Activated CD4-positive, alpha-beta T cell treated with anti-CD3 and anti-CD28 coated beads for 24 hours (primary cell): ENCODE measurements at places on chromosomes 1 and 21.

DNA sequence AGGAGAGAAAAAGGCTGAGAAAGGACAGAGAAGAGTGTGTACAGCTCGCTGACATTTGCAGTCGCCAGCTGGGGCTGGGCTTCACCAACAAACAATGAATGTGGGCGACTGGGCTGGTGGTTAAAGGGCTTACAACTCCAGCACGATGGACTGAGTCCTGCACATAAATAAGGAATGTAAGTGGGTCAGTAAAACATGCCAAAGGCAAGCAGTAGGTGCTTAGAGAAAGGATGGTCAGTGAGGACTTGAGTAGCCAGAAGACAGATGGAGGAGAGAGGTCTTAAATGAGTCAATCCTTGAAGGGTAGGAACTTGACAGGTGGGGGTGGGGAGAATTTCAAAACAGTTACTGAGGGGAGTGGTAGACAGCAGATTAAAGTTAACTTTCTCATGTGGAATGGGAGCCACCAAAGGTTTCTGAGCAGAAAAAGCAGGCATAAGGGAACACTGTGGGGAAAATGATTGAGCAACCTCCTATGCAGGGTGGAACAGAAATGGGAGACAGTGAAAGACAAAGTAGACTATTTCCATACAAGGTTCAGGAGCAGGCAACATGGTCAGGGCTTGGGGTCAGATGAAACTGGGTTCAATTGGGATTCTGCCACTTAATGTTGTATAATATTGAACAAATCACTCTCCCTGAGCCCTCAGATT lies 37.4 kb downstream of the GADD45A start:
- no peak for DNase-seq

- DNase-seq = peak; percentile 54
Measured at GRCh38 chr1:66282343-66282852, 251.6 kb upstream of the SGIP1 start.

DNA sequence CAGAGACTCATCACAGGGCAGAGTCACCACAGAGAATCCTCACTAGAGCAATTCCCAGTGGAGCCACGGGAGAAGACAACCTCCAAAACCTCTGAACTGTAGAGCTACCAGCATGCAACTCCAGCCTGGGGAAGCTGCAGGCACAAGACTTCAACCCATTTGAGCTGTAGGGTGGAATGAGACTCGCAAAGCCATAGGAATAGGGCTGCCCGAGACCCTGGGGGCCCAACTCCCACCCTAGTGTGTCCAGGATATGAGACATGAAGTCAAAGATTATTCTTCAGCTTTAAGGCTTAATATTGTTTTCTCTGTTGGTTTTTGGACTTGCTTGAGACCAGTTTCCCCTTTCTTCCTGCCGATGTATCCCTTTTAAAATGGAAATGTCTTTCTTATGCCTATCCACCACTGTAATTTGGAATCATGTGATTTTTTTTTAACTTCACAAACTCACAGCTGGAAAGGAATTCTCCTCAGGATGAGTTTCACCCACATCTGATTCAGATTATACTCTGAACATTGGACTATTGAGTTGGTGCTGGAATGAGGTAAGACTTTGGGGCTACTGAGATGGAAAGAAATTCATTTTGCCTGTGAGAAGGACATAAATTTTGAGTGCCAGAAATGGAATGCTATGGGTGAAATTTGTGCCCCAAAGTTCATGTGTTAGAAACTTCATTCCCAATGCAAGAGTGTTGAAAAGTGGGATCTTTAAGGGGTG lies 59.6 kb upstream of the ST6GALNAC5 start:
- no peak for DNase-seq

- DNase-seq = no peak
Measured at GRCh38 chr21:41712201-41712600, 54.7 kb downstream of the RIPK4 start.

GRCh38 chr1:6723621-6724428 lies 22.2 kb upstream of the DNAJC11 start:
- no peak for DNase-seq

DNA sequence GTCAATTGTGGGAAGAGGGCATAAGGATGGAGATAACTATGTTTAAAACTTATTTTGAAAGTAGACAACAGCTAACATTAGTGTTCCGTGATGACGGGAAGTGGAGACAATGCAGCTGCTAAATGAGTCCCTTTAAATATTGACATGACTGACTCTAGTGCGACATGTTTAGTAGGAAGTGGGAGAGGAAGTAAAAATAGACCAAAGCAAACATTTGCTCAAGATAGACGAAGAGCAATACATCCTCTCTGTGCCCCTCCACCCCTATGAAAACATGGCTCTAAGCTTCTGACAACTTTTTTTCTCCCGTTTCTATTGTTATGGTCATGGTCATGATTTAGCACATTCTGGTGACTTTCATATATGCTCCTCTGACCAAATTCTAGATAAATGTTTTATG lies 60.0 kb upstream of the HMCN1 start:
- DNase-seq = no peak

GRCh38 chr21:43754948-43755781 lies 20.9 kb downstream of the CSTB start:
- no peak for DNase-seq

DNA sequence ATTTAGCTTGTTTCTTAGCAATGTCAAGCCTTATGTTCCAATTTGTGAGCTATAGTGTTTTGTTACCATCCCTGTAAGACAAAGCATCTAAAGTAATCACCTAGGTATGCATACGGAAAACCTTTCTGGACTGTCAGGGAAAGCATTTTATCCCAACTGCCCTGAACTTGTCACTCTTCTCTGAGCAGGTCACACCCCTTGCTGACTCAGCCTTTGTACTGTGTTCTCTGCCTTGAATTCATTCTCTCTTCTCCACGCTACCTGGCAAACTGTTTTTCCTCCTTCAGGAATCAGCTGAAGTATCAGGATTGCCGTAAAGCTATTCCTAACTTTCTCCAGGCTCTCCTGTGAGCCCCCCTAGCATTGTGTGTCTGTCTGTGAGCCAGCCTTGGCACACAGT lies 54.2 kb downstream of the PBX1 start:
- DNase-seq = no peak

DNA sequence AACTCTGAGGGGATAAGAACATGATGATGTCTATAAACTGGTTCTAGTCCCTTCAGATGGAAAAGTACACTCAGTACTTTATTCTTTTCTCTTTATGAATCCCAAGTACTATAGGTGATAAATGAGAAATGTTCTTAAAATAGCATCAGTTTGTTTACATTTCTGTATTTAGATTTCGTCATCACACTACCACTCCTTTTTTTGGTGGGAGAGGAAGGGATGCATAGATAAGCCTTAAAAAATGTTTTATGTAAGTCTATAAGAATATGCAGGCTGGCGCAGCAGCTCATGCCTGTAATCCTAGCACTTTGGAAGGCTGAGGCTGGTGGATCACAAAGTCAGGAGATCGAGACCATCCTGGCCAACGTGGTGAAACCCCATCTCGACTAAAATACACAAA lies 144.8 kb downstream of the USP25 start:
- no peak for DNase-seq

DNA sequence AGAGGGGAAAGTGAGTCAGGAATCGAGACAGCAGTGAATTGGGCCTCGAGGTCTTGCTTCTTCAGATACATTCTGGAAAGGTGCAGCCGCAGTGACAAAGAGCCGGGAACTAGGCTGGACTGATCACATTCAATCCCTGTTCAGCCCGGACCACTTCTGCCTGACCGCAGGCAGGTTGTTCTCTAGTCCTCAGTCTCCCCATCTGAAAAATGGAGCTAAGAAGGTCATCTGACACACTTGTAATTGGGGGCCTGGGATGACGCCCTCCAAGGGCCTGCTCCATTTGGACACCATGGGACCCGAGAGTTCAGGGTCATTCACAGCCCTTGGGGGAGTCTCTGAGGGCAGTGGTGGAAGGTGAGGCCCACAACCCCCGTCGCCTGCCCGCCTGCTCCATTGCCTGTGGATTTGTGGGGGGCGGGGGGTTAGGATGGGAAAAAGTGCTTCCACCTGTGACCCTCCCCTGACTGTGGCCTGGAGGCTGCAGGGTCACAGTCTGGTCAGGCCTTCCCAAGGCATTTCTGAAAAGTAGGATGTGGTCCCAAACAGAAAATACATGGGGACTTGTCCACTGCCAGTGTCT lies 87.9 kb upstream of the CSF3R start:
- no peak for DNase-seq
